ENCODE measurements at places on chromosomes 16 and 17.

- DNase-seq = no peak
Measured at GRCh38 chr16:58848662-58849002, 114.5 kb upstream of the GOT2 start.

GRCh38 chr16:63442246-63442645, 1406.0 kb upstream of the CDH8 start:
- DNase-seq = no peak

DNA sequence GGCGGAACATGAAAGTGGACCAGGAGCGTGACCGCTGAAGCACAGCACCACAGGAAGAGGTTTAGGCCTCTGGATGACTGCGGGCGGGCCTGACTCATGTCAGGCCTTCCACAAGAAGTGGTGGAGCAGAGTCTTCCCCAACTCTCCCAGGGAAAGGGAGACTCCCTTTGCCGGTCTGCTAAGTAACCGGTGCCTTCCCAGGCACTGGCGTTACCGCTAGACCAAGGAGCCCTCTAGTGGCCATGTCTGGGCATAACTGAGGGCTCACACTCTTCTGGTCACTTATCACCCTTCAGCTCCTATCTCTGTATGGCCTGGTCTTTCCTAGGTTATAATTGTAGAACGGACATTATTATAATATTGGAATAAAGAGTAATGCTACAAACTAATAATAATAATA, 1931.9 kb downstream of the TP53TG3F start:
- no peak for DNase-seq

GRCh38 chr16:14036889-14037288, 34.2 kb upstream of the MRTFB start:
- DNase-seq = no peak

DNA sequence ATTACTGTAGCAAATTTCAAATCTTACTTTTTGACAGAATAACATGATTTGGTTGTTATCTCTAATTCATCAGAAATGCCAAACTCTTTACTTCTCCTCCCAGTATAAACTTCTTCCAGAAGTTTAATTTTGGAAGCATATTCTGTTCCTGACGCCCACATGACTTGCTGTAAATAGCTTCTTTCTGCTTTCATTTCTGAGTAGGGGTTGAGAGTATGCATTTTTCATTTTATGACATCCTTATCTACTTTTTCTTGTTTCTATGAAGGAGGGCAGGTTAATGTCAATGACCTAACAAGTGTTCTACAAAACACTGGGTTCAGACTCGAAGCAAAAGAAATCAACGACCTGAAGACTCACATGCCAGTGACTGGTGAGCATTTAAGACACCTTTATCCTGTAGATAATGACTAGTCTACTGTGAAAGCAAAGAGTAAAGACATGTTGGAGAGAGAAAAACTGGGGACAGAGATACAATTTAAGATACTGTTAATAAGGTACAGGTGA, 36.5 kb upstream of the EFCAB3 start:
- no peak for DNase-seq

GRCh38 chr17:28460901-28461300, 12.5 kb upstream of the SLC13A2 start:
- DNase-seq = no peak

- peak; percentile 64 for DNase-seq
Measured at GRCh38 chr17:67376737-67377487, at the start of gene PITPNC1. Gene PITPNC1 (plus strand): TSS chr17:67377281.

GRCh38 chr16:89712274-89712781, 8.4 kb downstream of the VPS9D1 start:
- no peak for DNase-seq

- no peak for DNase-seq
Measured at GRCh38 chr16:9308850-9309249, 217.4 kb downstream of the HAPSTR1 start.

- no peak for DNase-seq
Measured at GRCh38 chr16:54219709-54220108, 66.9 kb downstream of the IRX3 start.

DNA sequence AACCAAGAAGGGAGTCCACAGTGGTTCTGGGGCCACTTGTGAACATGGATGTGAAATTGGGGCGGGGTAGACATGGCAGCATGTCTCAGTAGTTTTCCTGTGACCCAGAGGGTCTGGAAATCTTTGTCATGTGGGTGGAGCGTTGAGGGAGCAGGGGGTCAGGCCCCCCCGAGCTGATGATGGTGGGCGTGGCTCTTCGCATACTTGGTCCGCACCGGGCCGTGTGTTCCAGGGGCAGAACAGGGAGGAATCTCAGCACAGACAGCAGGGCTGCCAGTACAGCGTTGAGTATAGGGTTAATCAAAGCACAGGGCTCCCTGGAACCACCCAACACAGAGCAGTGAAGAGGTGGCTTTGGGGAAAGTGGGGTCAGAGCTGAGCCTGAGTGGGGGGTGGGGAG, 267.5 kb downstream of the SEC14L1 start:
- no peak for DNase-seq

GRCh38 chr17:72489272-72489641, 368.4 kb downstream of the SOX9 start:
- no peak for DNase-seq

DNA sequence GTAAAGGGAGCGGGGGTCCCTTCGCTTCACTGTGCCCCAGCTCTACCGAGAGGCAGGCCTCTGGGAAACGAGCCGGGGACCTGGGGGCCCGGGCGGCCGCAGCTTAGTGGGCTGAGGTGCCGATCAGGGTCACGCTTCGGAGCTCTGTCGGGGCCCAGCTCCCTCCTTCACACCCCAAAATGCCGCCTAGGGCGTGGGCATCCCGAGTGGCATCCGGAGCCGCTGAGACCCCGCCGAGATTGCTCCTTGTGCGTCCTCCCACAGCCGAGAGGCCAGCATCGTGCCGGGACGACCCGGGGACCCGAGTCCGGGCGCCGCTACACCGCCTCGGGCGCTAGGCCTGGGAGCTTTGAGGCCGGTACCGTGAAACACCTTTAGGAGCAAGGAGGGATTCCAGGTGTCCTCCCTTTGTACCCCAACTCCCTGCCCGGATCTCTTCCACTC, 1.3 kb downstream of the SALL1 start:
- no peak for DNase-seq

DNA sequence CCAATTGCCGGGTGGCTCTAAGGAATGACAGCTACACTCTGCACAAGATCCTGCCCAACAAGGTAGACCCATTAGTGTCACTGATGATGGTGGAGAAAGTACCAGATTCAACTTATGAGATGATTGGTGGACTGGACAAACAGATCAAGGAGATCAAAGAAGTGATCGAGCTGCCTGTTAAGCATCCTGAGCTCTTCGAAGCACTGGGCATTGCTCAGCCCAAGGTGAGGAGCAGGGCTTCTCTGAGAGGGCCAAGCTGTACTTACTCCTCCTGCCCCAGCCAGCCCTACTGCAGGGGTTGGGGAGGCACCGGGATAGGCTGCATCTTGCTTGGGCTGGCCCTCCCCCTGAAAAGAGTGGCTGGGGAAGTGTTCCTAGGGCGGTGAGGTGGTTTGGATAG, 2.8 kb upstream of the FTSJ3 start:
- no peak for DNase-seq

GRCh38 chr17:41489531-41489930, at the start of gene KRT36:
Gene KRT36 (minus strand): TSS chr17:41489910. CDS start chr17:41489864, 46 bp downstream.
- no peak for DNase-seq

DNA sequence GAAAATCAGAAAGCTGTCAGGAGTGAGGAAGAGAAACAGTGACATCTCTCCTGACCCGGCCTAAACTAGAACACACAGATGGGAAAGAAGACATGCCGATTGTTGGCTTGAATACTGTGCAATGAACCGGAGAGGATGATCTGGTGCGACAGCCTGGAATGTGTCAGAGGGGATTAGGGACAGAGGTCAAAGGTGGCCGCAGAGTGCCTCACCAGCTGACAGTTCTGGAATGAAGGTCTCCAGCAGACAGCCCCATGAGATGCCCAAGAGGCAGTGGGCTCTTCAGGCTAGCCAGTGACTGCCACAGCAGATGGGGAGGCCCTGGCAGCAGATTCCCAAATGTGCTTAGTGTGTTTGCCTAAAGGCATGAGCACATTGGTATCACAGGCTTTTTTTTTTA, 623.2 kb downstream of the CDH8 start:
- no peak for DNase-seq

DNA sequence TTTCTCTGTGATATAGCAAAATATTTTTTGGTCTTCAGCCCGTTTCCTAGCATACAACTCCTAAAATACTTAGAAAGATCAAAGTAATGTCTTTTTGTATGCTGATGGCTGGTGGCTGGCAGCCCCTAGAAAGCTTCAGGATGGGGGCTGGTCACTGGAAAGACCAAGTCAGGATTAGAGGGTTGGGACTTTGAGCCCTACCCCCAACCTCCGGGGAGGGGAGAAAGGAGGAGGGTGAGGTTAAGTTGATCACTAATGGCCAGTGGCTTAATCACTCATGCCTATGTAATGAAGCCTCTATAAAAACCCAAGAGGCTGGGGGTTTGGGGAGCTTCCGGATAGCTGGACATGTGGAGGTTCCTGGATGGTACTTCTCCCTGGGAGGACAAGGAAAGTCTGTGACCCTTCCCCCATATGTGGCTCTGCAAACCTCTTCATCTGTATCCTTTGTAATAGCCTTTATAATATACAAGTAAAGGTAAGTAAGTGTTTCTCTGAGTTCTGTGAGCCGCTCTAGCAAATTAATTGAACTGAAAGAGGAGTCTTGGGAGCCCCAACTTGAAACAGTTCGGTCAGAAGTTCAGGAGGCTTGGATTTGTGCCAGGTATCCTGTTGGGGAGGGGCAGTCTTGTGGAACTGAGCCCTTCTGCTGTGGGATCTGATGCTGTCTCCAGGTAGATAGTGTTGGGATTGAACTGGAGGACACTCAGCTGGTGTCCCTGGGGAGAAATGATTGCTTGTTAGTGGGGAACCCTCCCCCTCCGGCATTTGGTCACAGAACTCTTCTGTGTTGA, 3.5 kb downstream of the SLC7A6 start:
- no peak for DNase-seq

- no peak for DNase-seq
Measured at GRCh38 chr17:34556931-34557330, 22.5 kb upstream of the TMEM132E start.

- DNase-seq = no peak
Measured at GRCh38 chr16:88430185-88430523, 22.9 kb upstream of the ZFPM1 start.

GRCh38 chr17:19724501-19725420, 8.4 kb upstream of the SLC47A2 start:
- DNase-seq = peak; percentile 41

DNA sequence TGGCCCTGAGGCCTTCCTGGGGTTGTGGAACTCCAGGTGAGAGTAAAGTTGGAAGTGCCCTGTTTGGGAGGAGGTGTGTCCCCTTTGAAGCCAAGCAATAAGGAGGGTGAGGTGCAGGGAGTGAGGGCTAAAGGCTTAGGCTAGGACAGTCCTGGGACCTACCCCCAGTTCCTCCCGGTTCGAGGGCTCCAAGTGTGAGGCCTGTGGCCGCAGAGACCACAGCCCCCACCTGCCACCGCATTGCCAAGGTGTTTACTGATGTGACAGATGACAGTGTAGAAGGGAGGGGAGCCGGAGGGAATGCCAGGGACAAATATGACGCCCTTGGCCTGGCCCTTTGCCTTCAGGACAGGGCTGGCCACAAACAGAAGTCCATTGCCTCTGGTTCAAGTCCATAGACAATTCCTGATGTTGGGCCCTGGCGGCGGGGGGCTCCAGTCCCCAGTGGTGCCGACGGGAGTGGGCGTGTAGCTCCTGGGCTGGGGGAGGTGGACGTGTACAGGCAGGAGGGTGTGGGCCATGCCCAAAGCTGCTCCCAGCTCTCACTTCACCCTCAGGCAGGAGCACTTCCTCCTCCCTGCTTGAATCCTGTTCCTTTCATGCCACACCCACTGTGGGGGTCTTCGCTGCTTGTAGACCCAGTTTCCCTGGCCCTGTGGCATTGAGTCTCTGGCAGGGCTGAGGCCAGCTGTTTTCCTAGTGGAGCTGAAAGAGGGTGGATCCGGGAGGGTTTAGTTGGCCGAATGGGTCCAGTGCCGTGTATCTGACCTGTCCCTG, 3.2 kb downstream of the ADORA2B start:
- no peak for DNase-seq

- no peak for DNase-seq
Measured at GRCh38 chr17:33640629-33641028, 347.5 kb upstream of the ASIC2 start.

DNA sequence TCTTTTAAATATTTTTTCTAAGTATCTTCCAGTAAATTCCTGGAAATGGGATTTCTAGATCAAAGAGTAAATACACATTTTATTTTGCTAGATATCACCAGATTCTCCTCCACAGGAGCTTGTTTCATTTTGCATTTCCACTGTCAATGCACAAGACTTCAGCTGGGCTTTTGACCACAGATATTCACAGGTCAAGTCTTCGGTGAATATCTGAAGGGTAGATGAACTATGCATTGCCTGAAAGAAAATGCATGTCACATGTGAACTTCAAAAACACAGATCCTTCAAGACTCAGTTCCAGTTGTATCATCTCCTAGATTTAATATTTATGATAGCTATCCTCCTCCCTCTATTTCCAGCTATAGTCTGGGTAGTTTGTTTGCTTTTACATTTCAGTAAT, 963.6 kb upstream of the GOT2 start:
- DNase-seq = no peak

GRCh38 chr16:87792205-87792565, 26.4 kb upstream of the KLHDC4 start:
- no peak for DNase-seq

GRCh38 chr16:66924527-66925321, 611 bp downstream of the RRAD start:
- DNase-seq = no peak

Data from COLO829 (cell line).